Eye (tissue), 1 donor: ENCODE measurements at places on chromosomes 12 and 14.

GRCh38 chr14:76272349-76272748, 103.6 kb upstream of the ESRRB start:
- no peak for DNase-seq

- no peak for DNase-seq
Observed at GRCh38 chr12:89768586-89769482, 60.2 kb upstream of the ATP2B1 start.

- no peak for DNase-seq
Observed at GRCh38 chr14:89201645-89202044, 215.4 kb downstream of the FOXN3 start.

DNA sequence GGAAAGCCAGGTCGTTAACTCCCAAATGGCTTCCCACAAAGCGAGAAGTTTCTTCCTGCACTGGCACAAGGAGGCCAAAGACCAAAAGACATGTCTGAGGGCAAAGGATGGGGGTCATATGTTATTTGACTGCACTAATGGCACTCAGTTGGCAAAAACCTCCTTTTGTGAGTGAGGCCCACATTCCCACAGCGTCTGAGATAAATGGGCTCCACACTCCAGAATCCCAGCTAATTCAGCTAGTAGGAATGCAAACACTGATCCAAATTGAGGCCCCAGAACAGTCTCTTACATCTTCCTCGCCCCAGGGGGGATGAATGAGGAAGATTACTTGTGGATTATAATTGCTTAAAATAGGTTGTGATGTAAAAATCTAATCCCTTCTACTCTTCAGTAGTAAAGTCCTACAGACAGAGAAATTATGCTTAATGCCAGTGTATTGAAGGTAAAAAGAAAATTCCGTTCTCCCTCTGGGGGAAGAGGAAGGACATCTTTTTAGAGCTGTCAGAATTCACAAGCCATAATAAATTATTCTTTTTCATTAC, 86.4 kb upstream of the PIWIL1 start:
- DNase-seq = peak; percentile 19

DNA sequence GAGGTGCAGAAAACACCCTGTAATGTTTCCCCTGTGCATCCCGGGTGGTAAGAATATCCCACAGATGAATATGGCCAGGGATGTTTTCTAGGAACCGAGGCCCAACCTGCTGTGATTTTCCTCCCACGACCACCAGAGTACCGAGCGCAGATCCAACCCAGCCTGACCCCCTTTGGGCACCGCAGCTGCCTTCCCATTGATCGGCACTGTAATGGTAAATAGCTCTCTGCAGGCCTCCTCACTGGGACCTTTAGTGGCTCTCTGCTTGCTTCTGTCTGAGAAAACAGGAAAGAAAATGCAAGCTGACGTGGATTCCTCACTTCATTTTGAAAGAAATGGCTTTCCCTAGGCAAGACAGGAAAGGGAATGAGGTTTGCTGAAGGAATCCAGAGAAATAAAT, 2.4 kb upstream of the RAB15 start:
- DNase-seq = peak; percentile 24

GRCh38 chr14:68632054-68632895, 160.6 kb downstream of the ZFP36L1 start:
- DNase-seq = no peak

DNA sequence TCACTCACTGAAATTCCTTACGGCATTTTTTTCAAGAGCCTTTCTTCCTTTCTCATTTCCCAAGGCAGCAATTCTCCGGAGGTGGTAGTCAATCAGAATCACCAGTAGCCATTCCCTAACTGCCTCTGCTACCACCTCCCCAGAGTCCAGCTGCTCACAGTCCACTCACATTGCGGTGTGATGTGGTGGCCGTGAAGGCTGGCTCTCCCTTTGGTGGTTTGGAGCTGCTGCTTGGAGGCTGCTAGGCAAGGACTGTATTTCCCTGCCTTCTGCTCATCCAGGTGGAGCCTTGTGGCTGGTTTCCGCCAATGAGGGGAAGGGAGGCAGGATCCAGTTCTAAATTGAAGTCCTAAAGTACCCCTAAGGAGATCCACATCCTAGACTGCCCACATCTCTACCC, 222.0 kb downstream of the ANO2 start:
- no peak for DNase-seq

GRCh38 chr14:100735271-100735670, 8.6 kb downstream of the DLK1 start:
- no peak for DNase-seq

DNA sequence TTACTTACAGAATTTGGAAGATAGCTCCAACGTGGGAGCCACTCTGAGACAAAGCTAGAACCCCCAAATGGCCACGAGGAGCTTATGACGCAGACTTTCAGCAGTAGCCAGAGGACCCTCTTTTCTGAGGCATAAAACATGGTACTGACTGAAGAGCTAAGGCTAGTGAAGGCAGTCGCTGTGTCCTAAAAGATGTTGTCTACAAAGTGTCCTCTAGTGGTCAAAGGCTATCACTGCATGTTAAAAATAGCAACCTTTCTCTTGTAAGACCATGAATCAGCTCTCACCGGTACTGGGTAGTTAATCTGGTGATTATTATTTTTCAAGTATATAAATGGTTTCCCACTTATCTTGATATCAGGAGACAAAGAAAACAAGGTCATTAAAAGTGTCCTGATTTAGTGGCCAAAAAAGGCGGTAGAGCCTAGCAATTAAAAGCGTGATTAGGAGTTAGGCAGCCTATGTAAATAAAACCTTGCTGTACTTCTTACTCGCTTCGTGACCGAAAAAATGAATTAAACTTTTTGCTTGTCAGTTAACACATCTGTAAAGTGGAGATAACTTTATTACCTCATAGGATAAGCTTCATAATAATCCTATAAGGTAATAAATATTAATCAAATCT, 47.0 kb upstream of the LGR5 start:
- DNase-seq = peak; percentile 77

DNA sequence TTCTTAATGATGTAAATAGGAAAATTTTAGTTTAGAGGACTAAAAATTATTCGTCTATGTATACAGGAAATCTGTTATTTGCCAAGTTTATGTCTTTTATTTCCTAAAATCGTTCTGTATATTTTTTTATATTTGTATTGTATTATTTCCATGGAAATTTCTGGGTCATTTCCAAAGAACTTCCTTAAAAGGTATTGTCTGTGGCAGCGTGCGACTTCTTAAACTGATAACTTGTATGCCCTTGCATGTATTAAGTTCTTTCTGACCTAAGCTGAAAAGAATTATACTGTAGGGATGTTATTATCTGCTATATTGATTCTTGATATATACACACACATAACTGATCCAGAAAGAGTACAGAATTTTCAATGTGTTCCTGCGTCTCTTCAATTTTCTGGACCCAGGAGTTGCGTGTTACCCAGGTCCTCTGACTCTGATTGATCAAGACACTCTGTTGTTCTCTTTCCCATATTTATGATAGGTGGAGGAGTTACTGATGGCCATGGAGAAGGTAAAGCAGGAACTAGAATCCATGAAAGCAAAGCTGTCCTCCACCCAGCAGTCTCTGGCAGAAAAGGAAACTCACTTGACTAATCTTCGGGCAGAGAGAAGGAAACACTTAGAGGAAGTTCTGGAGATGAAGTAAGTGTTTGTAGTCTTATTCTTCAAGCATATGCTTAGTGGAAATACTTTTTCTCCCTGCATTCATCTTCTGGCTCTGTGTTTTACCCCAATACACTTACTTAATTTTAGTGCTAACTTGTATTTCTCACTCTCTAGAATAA, 298.5 kb downstream of the ERC1 start:
- no peak for DNase-seq

- DNase-seq = peak; percentile 24
Observed at GRCh38 chr12:93638954-93639353, 38.2 kb upstream of the CRADD start.

- no peak for DNase-seq
Observed at GRCh38 chr14:100585448-100586152, 1.6 kb downstream of the BEGAIN start.

GRCh38 chr14:38904959-38905358, 198.1 kb downstream of the SEC23A start:
- DNase-seq = no peak

DNA sequence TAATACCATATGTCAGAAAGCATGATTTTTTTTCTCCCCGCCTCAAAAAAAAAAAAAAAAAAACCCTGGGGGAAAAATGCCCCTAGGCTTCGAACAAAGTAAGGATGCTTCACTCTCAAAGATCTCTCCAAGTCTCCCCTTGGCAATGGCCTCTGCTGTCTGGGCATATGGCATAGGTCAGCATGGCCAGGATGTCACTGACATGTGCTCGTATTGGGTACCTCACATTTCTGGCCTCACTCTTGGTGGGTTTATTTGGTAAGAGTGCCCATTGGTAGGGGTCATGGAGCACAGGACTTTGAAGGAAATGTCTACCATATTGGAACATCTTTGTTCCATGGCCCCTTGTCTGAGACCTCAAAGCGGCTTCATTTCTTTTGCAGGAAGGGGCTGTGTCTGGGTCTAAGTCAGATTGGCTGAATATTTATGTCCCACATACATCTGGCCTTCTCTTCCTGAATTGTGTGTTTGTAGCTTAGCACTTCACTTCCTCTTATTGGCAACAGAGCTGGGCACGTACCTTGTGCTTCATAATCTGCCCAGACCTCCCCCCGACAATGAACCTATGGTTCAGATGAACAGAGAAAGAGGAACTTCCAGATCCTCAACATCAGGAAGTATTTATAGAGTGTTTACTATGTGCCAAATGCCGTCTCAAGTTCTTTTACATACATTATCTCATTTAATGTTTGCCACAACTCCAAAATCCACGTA, 36.3 kb upstream of the OAS1 start:
- DNase-seq = no peak

DNA sequence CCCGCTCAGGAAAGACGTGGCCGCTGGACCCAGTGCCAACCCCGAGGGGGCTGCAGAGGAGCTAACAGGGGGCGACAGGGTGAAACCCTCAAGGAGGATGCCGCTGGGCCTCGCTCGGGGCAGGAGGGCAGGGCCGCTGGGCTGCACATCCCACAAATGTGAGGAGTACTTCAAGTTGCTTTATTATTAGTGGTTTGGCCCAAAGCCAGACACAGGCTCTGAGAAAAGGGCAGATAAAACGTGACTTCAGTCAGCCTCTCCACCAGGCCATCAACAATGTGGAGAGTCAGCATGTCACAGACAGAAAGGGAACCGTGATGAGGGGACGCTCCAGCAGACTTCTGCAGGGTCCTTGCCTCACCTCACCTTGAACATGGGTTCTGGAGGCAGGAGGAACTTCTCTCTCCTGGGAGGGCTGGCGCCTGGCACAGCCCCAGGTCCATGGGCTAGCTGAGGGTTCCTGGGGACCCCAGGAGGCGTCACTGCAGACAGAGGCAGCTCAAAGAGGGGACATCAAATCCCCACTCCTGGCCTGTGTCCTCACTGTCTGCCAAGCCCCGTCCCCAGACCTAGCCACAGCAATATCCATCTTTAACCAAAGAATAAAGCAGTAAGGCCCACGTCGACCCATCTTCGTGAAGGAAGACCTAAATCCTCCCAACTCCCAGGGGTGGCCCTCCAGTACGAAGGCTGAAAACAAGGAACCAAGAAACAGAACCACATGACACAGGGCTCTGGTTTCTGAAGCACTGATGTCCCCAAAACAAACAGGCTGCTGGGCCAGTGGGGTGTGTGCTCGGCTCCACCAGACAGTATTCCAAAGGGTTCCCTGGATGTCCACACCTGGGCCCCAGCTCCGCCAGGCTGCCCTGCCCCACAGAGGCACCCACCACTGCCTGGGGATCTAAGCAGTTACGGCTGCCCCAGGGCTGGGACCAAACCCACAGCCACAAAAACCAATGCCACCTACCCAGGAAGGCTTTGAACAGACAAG, 35.1 kb downstream of the CCDC85C start:
- peak; percentile 59 for DNase-seq

DNA sequence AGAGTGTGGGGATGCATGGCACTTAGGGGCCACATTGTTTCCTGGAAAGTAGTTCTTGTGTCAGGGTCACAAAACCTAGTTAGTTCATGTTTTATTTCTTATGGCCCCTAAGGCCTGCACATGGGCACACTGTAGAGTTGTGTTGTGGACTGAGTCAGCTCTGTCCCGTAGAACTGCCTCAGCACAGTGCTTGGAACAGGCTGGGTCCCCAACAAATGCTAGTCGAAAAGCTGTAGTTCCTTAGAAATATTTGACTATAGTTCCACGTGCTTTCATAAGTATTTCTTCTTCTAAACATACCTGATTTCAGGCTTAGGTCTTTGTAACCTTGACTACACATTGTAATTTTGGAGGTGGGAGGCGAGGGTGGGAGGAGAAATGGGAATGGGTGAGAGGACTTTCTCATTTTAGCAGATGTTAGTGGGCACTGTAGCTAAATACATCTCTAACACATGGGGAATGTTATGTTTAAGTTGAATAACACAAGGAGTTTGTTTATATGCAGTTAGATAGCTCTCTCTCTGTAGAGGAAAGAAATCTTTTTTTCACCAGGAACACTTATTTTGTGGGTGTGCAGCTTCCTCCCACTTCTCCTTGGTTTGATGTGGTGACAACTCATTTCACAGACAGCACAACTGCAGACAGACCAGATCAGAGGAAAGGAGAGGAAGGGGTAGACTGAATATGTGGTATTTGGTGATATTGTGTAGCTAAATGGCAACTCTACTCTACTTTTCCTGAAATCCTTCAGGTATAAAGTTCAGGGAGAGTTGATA, 39.5 kb upstream of the DACT1 start:
- DNase-seq = no peak

- DNase-seq = peak; percentile 9
Observed at GRCh38 chr14:44204061-44204835, 302.8 kb downstream of the FSCB start.

GRCh38 chr14:51534610-51535011, 117.1 kb upstream of the FRMD6 start:
- no peak for DNase-seq

DNA sequence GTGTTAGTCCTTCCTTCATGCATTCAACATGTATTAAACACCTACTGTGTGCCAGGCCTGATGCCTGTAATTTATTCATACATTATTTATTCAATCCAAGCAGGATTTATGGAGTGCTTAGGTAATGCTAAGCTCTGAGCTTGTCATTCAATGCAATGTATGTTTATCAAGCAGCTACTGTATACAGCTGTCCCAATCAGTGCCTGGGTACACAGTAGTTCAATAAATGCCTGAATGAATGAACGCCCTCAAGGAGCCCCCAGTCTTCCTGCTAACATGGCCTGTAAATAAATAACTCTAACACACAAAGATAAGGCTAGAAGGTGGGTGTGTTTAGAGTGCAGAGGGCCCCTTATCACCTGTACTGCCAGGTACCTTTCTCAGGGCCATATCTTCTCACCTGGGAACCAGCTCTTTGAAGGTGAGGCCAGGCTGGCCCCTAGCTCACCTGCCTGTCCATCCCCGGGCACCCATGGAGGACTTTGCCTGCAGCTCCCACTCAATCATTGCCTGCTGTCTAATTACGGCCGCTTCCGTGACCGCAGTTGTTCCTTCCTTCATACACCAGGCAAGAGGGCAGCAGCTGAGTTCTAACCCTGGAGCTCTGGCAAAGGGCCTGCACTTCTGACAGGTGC, 20.0 kb upstream of the KDM2B start:
- no peak for DNase-seq

GRCh38 chr14:86672080-86672479, 1142.1 kb downstream of the FLRT2 start:
- no peak for DNase-seq

GRCh38 chr12:95509300-95509699, 35.3 kb downstream of the METAP2 start:
- no peak for DNase-seq
